ENCODE measurements at places on chromosomes 1 and 21.
A peak's percentile ranks its signal among the peaks of the same experiment; 100 is the strongest.

DNA sequence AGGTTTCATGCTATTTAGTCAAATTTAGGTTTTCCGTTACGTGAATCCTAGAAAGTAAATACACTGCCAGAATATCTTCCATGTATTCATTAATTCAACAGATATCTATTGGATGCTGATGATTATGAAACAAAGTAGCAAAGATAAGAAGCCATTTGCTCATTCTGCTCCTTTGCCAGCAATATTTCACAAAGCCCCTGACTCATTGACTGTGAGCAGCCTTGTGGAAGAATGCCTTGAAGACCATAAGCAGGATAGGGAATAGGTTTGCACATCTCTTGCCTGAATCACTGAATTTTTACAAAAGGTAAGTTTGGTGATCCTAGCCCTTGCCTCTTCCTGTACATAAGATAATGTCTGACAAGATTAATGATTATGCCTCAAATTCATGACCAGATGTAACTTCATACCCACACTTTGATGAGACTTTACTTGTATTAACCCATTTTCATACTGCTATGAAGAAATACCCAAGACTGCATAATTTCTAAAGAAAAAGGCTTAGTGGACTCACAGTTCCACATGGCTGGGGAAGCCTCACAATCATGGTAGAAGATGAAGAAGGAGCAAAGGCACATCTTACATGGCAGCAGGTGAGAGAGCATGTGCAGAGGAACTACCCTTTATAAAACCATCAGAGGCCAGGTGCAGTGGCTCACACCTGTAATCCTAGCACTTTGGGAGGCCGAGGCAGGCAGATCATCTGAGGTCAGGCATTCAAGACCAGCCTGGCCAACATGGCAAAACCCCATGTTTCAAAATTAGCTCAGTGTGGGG, 1.6 kb upstream of the PIGK start:
- no peak for DNase-seq

DNA sequence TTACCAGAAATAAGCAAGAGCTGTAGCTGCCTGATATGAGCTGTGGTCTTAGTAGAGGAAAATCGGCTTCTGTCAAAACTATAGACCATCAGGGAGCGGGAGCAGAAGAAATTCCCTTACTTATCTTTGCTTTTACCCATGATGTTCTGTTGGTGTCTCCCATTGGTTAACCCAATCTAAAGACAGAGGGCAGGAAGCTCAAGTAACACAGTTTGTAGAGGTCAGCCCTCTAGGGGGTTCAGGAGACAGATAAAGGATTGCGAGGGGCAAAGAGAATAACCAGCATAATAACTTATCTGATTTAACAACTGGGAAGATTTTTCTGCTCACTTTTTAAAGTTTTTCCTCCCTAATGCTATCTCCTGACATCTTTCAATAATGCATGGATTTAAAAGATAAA, 142.4 kb downstream of the NTMT2 start:
- DNase-seq: no peak

DNA sequence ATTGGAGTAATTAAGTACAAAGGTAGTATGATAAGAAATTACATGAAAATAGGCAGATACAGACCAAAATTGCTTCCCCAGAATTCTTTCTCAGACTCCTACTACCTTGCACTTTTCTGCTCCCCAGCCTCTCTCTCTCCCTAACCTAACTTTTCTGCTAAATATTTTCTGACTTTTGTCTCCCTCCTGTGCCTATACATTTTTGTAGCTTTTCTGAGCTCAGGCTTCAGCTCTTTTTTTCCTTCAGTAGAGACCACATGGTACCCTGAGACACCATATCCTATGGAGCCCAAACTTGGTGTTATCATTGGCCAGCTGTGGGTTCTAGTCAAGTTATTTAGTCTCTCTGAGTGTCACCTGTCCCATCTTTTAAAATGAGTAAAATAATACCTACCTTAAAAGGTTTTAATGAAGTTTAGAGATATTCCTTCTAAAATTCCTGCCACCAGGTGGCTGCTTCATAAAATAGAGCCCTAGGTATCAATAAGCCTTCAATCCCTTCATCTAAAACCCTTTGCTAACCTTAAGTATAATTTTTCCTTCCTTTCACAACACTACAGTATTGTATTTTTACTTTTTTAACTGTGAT, 237.6 kb upstream of the DUSP10 start:
- DNase-seq: no peak

- no peak for DNase-seq
These were observed 11.2 kb downstream of the KIAA1614 start for GRCh38 chr1:180923887-180924286.

- DNase-seq: no peak
These were observed 31.6 kb downstream of the CDK18 start for GRCh38 chr1:205535866-205536758.

GRCh38 chr1:153945795-153946621, 510 bp downstream of the DENND4B start:
- peak; percentile 70 for DNase-seq

DNA sequence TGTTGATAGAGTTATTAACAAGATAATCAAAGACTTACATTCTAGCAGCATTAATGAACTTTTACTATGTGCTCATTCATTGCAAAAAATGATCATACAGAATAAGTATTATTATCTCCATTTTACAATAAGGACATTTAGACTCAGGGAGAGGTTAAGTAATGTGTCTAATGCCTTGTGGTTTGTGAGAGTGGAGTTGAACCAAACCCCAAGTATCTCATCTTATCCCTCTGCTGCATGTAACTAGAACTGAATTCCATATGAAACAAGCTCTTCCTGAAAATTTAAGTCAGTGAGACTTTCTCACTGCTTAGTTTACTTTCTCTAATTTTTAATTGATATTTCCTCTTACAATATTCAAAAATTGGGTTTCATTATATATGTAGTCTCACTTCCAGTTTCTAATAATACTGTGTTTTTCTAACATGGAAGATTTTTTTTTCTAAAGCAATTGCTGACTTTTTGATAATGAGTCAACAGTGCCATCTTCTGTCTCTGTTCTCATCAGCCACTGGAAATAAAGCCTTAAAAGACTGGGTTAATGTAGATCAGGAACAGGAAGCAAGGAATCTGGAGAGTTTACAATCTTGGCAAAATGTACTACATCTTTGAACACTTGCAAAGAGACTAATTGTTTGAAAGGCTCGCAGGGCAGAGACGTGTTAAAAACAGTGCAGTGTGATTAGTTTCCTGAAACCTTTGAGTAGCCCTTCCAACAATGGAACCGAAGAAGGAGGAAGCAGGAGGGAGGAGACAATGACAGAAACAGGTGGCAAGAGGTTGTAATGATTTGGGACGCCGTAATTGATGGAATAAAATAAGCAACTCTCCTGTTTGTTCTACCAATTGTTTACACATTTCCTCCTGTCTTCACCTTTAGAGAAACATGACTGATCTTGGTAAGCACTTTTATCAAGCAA, 567.6 kb downstream of the MRPL39 start:
- no peak for DNase-seq

DNA sequence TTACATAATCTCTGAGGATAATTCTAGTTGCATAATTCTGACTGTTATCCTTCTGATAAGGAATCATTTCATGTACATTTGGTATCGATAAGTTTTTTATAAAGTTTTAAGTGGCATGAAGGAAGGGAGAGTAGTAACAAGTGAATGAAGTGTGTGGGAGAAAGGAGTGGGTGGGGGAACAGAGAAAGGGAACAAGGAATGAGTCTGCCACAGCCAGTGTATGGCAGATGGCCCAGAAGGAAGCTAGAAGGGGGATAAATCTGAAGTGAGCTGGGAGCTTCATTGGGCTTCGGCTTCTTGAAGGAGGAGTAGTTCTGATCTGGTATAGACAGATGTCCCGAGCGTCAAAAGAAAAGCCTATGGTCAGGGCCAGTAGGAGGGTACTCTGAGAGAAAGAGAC, 18.6 kb downstream of the ZBTB40 start:
- no peak for DNase-seq

- DNase-seq: no peak
These were observed 42.5 kb upstream of the RNF11 start for GRCh38 chr1:51193564-51193963.

- DNase-seq: no peak
These were observed 264.1 kb upstream of the GREM2 start for GRCh38 chr1:240876071-240876470.

DNA sequence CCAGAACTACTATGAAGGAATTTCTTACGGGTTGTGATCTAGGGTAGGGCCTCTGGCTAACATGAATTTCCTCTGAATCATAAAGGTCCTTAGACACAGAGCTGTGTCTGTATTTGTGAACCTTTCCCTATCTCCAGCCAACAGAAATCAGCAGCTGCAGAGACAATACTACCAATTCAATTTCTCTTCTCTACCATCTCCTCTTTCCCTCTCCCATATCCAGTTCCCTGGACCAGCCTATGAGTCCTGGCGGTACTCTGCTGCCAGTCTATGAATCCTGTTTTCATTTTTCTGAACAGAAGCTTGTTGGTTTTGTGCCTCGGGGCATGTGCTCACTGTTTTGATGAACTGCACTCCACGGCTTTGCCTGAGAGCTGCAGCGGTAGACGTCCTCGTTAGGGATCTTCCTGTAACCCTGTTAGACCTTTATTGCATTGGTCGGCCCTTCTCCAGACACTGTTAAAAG, 458.0 kb upstream of the VAMP3 start:
- no peak for DNase-seq

DNA sequence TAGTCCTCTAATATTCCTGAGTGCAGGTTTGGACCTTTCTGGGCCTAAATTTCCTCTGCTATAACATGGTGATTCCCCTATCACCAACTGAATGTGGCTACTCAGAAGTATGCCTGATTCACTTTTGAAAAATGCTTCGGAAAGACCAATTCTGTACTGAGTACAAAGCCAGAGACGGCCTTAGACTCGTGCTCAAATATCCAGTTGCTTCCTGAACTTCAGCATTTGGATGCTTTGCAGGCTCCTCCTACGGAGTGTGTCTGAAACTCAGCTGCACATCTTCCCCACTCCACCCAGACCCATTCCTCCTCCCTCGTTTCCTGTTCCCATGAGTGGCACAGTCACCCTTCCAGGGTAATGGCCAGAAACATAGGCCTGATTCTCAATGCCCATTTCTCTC, 98.4 kb upstream of the GADD45A start:
- no peak for DNase-seq

DNA sequence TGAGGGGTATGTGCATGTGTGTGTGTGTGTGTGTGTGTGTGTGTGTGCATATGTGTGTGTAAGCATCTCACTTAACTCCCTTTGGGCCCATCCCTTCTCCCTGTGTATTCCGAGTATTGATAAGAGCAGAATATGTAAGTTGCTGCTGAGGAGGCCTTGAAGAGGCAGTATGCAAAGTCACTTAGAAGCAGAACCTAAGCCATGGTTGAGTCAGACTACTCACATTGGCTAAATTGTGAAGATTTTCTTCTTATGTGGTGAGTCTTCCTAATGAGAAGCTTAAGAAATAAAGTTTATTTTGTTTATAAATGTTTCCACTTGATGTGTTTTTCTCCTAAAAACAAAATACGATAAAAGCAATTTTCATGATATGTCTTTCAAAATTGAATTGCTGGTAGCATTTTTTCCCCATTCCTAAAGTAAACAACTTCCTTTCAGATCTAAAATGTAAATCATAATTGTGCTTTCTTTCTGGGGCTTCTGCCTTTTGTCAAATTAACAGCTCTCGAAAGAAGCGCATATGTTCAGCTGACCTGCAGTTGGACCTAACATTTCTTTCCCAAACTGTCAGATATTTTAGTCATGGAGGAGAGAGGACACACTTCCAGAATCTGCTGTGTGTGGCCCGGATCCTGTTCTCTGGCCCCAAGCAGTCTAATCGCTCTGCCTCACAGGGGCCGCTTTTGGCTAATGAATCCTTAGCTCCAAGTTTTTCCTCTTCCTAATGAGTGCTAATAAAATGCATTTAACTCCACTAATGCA, 284.0 kb downstream of the DUSP10 start:
- no peak for DNase-seq

DNA sequence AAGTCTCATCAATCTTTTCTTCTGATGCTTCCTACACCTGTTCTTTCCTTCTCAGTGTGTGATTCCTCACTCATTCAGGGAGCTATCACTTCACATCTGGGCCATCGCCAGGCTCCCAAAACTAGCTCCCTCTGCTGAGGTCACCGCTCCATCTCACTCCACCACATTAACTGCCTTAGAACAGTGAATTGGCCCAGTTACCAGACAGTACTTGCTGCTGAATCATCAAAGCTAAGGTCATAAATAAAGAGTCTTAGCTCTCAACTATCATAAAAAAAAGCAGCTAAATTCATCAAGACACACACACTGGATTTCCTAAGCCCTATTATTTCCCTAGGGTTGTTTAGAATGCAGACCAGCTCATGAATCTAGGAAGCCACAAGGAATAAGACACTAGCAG, 18.8 kb upstream of the SRM start:
- DNase-seq: no peak

GRCh38 chr1:173213665-173214064, 6.5 kb upstream of the TNFSF4 start:
- DNase-seq: no peak

- DNase-seq: peak; percentile 26
These were observed 23.6 kb downstream of the PTPRU start for GRCh38 chr1:29259802-29260441.

DNA sequence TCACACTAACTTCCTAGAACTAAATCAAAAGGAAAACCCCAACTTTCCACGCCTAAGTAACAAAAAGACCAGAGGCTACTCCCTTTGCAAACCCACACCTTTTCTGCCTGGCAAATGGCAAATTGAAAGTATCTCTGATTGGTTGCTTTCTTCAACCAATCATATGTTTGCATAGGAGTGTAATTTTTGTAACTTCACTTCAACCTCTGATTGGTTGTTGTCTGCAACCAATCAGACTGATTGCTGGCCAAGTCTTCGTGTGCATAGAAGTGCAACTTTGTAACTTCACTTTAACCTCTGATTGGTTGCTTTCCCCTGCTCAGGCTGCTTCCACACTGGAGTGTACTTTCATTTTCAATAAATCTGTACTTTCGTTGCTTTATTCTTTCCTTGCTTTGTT, 36.9 kb upstream of the PADI2 start:
- DNase-seq: no peak

DNA sequence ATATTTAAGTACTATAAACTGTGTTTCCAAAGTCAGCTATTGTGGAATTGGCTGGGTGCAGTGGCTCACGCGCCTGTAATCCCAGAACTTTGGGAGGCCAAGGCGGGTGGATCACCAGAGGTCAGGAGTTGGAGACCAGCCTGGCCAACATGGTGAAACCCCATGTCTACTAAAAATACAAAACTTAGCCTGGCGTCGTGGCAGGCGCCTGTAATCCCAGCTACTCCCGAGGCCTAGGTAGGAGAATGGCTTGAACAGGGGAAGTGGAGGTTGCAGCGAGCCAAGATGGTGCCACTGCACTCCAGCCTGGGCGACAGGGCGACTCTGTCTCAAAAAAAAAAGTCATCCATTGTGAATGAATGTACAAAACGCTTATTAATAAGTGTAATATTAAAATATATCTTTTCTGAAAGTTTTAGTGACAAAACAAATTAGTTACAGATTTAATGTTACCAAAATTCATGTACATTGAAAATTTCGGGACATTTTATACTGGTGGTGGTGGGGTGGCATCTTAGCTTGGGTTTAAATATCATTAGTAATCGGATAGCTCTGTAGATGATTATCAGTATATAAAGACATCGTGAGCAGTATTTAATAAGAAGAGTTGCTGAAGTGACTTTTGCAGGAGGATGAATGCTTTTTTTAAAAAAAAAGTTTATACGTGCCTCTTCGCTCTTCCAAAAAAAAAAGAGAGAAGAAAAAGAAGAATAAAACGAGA, 503 bp upstream of the SRSF11 start:
- DNase-seq: no peak

All from stimulated activated CD4-positive, alpha-beta T cell treated with anti-CD3 and anti-CD28 coated beads, Interleukin-1b, Interleukin-23, amount 100 ng/mL, for 48 hours (primary cell).